ENCODE measurements at places on chromosomes 1 and 21.

DNA sequence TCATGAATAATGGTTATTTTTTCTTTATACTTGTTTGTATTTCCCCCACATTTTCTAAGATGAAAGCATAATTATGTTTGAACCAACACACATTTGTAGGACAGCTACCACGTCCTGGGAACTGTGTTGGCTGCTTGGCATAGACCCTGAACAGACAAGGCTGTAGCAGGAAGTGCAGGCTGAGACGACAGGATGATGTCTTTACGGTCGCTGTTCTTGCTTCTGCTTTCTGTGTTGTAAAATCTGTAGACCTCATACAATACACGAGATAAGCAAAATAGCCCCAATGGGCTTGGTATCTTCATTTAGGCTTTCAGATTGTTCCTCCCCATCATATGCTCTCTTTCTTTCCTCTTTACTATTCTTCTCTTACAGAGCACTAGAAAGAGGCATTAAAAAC lies 23.3 kb upstream of the OTUD3 start:
- DNase-seq = no peak

DNA sequence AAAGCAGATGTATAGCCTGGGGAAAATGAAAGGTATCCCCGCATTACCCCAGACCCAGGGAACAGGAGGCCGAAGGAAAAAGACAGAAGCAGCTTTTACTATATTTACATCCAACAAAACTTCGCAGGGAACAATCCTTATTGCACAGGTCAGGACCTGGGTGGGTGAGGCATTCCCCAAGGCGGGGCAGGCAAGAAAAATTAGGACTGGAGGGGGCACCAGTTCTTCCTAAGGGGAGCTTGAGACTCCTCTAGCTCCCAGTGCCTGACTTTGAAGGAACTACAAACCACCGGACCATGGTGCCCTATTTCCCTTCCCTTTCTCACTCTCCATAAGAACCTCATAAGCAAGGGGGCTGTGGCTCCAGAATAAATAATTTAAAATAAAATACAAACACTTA lies 6.7 kb upstream of the GATAD2B start:
- DNase-seq = no peak

- DNase-seq = no peak
These were observed 239.1 kb upstream of the IRF2BP2 start for GRCh38 chr1:234848972-234849649.

- no peak for DNase-seq
These were observed 22.1 kb downstream of the ARHGEF10L start for GRCh38 chr1:17561561-17561985.

DNA sequence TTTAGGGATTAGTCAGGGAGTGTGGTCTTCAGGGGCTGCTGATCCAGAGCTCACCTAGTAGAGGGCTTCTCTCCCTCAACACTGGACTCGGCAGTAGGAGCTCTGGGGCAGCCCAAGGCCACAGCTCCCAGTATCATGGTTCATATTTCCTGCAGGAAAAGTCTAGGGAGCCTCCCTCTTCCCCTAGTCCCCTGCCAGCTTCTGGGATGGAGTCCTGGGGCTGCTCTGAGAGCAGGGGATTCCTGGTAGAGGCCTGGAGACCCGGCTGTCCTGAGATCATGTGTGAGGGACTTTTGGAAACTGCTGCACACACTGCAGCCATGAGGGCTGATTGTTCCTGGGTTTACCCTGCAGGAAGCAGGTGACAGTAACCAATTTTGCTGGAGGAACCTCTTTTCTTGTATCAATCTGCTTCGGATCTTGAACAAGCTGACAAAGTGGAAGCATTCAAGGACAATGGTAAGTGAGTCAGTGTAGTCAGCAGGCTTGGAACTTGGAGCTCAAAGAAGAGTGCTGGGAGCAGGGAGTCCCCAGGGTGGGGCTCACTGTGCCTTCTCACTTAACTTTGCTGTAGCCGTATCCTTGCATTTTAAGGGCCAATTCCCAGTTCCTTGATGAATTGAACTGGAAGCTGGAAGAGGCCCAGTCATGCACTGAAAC lies 16.3 kb downstream of the STRIP1 start:
- DNase-seq = no peak

- no peak for DNase-seq
These were observed 8.2 kb upstream of the IL22RA1 start for GRCh38 chr1:24151175-24151533.

- no peak for DNase-seq
These were observed 29.6 kb downstream of the ITLN2 start for GRCh38 chr1:160924791-160925651.
